ENCODE measurements at places on chromosomes 2 and 18. TPM values are rescaled to one million over a fixed set of nuclear protein-coding genes. Genes with fewer than 3 reads are reported as not detected.

The MALL gene
- 133 TPM for total RNA-seq

The GIGYF2 gene
- 31.2 TPM for total RNA-seq

The LRRFIP1 gene
- 98.2 TPM for total RNA-seq

The CTAGE1 gene
- not detected for total RNA-seq

The CD8B2 gene
- not detected for total RNA-seq

The M1AP gene
- total RNA-seq, result not detected

The SNORC gene
- 8.1 TPM for total RNA-seq

The PSMA8 gene
- total RNA-seq, result not detected

The XRCC5 gene
- 197 TPM for total RNA-seq

The HS6ST1 gene
- total RNA-seq, result 14.4 TPM

The RBKS gene
- total RNA-seq, result 8.0 TPM

The CAPN14 gene
- not detected for total RNA-seq

The MEP1B gene
- 0.06 TPM for total RNA-seq

The SLC1A4 gene
- 11.2 TPM for total RNA-seq

The G6PC2 gene
- not detected for total RNA-seq

The LIPG gene
- total RNA-seq, result 0.06 TPM

The CXCR2 gene
- not detected for total RNA-seq

The BMP10 gene
- not detected for total RNA-seq

The SFTPB gene
- 0.37 TPM for total RNA-seq

The ALLC gene
- not detected for total RNA-seq

The CFC1 gene
- not detected for total RNA-seq

The ARHGEF33 gene
- total RNA-seq, result 0.10 TPM

The SPEG gene
- 5.2 TPM for total RNA-seq

The CCDC102B gene
- 0.42 TPM for total RNA-seq

The CMPK2 gene
- 1.3 TPM for total RNA-seq
